ENCODE measurements at places on chromosomes 12 and 14. TPM values are rescaled to one million over a fixed set of nuclear protein-coding genes. Genes with fewer than 3 reads are reported as not detected.

The NUP107 gene
- total RNA-seq, result 75.1 TPM

The ESR2 gene
- total RNA-seq, result 0.10 TPM

The C1R gene
- total RNA-seq, result 7.8 TPM

The B3GNT4 gene
- 1.2 TPM for total RNA-seq

The TAS2R7 gene
- not detected for total RNA-seq

The COX8C gene
- not detected for total RNA-seq

The CIROP gene
- not detected for total RNA-seq

The UBE2N gene
- 154 TPM for total RNA-seq

The SPIC gene
- total RNA-seq, result not detected

The ENDOU gene
- 0.34 TPM for total RNA-seq

The DCAF5 gene
- total RNA-seq, result 21.3 TPM

The RNF212B gene
- not detected for total RNA-seq

The TAS2R14 gene
- total RNA-seq, result 0.92 TPM

The LAG3 gene
- total RNA-seq, result 0.24 TPM

The IFI27 gene
- 774 TPM for total RNA-seq

The ALKBH1 gene
- 10.3 TPM for total RNA-seq

The SLC39A5 gene
- total RNA-seq, result 0.21 TPM

The RNASE9 gene
- total RNA-seq, result not detected

The GNS gene
- total RNA-seq, result 49.1 TPM

The AHNAK2 gene
- total RNA-seq, result 225 TPM

The B4GALNT1 gene
- total RNA-seq, result 0.25 TPM

The SLC6A15 gene
- total RNA-seq, result 29.6 TPM

The IFI27L1 gene
- 25.3 TPM for total RNA-seq

The TAS2R46 gene
- 0.11 TPM for total RNA-seq

The RASAL1 gene
- 0.07 TPM for total RNA-seq

The NGB gene
- total RNA-seq, result not detected

The AQP5 gene
- not detected for total RNA-seq

The CAND1 gene
- total RNA-seq, result 126 TPM

The AGAP2 gene
- 0.82 TPM for total RNA-seq

The SSPN gene
- 0.51 TPM for total RNA-seq

The LRRC74A gene
- total RNA-seq, result not detected

All from foreskin keratinocyte (primary cell).